ENCODE measurements at places on chromosomes 5 and 9.

DNA sequence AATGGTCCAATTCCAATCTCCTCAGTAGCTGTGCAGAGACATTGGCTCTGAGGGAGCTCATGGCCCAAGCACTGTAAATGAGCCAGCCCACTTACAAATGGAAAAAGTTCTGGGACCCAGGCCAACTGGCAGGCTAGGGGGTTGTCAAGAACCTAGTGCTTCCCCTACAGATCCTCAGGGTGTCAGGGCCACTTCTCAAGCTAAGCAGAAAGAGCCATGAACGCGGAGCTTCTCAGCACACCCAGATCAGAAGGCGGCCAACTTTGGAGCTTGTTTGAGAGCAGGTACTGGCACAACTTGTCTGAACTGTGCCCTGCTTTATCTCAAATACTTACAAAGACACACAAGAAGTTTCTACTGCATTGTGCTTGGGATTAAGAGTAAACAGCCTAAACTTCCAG is 17.5 kb downstream of the TLE1 start:
- no peak for DNase-seq

GRCh38 chr5:68011259-68011760 is 204.2 kb upstream of the PIK3R1 start:
- DNase-seq, result no peak

DNA sequence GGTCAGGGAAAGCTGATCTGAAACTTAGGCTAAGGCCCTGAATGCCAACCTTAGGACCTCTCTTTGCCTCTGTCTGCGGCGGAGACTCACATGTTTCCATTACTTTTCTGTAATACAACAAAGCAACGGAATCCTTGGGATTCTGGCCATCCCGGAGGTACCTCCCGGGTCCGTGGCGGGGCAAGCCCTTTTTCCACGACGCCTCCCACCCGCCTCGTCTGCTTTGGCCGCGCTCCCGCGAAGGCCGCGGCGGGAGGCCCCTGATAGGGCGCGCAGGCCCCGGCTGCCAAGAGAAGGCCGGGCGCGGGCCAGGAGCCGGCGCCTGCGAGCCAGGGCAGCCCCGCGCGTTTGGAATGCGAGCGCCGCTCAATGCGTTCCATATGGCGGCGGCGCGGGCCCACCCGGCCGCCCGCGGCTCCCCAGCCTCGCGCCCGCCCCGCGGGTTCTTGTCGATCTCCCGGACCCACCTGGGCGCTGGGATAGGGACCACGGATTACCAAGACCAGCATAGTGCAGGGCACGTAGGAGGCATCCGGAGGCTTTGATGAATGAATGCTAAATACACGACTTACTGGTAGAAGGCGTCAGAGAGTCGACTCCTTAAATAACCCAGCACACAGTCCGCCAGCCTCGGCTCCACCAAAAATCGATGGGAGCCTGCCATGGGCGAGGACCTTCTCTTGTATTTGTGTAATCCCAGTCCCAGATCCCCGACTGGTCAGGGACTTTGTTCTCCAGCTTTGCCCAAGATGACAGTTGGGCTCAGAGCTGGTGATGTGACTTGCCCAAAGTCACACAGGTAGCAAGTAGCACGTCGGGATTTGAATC is 17.5 kb upstream of the PHF19 start:
- no peak for DNase-seq

GRCh38 chr5:59437176-59437575 is 456.4 kb downstream of the PDE4D start:
- no peak for DNase-seq

DNA sequence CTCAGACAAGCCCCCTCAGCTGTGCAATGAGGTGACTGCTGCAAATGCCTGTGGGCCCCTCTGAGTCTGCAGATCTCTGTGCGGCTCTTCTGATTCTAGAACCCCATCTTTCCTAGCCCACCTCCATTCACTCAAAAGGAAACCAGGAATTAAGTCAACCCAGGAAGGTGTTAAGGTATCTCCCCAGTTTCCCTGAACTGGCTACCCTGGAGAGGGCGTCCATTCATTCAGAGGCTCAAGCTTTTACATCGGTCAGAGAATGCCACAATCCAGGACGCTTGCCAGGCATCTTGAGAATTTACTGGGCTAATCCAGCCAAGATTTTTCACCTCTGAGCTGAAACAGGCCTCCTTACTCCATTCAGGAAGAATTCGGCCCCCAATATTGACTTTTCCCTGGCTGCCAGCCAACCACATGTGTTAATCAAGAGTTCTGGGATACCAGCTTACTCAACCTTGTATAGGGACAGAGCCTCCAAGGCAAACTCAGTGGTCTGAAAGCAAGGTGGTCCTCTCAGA is 889 bp upstream of the ADAMTS12 start:
- DNase-seq, result peak; percentile 18

DNA sequence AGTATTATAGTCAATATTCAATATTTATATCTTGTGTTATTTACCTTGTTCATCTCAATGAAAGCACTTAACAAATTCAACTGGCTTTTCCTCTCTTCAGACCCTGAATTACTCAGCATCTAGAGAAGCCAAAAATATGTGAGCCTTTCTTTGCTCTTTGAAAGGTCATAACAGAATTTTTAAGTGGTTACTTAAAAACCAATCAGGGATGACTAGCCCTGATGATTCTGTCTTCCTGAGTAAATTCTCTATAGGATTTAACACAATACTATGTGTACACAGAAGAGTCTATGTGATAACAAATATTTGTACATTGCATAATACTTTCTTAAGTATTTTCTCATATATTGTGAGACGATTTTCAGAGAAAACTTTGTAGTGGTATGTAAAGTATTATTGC is 546.3 kb downstream of the MAT2B start:
- no peak for DNase-seq

DNA sequence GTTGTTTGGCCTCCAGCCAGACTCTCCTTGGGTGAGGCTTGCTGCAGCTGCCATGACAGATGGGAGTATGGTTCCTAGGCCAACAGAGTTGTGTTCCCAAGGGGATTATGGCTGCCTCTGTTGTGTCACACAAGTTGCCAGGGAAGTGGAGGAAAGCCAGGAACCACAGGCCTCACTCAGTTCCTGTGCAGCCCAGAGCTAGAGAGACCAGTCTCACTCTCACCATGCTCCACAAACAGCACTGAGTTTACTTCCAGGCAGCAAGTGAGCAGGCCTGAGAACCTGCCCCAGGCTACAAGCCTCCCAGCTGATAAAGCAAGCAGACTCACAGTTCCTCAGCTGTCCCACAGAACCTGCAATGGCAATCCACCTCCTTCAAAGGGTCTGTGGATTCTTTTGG is 273.6 kb upstream of the TAS2R1 start:
- peak; percentile 87 for DNase-seq

DNA sequence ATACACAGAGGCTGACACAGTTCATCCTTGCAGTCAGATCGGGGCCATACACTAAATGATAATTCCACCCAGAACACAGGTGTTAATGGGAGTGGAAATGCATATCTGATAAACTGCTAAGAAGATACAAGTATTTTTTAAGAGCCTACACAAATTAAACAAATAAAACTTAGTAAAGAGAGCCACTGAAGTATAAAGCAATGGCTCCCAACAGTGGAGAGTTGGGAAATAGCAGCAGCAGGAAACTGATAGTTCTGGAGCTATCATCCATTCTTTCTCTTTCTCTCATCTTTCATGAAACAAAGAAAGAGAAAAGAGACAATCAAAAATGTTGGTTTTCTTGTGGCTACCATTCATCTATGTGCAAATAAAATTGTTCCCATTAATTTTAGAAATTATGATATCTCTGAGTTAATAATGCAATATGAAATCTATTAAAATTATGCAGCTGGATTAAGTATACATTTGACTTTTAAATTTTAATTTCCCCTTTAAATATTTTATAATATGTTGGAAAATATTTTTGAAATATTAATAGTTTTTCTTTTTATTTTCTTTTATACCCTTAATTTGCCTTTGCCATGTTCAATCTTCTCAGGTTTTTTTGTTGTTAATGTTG is 120.8 kb downstream of the EMB start:
- no peak for DNase-seq

- no peak for DNase-seq
Observed at GRCh38 chr5:36790847-36791246, 85.7 kb upstream of the NIPBL start.

GRCh38 chr9:129454467-129455067 is 166.3 kb downstream of the C9orf50 start:
- DNase-seq, result no peak

DNA sequence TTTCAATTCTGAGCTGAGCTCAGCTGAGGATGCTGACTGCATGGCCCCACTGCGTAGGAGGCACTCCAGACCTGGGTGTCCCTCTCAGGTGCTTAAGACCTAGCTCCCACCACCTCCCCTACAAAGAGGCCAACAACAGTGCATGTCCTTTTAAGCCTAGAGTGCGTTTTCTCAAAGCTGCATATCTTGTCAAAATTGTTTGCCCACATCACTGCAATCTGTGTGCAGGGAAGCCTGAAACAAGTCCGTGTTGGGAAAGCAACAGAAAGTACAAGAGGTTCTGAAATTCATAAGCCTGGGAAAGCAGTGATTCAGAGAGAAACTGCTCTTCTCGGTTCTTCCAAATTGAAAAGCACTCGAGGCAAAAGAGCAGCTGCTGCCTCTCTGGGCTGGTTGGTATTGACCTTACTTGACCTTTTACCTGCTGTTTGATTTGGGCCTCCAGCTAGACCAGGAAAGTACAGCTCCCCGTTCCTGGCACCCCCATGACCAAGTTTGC is 238.4 kb downstream of the NR2F1-AS1 start:
- DNase-seq, result no peak

GRCh38 chr5:59840200-59840601 is 53.3 kb downstream of the PDE4D start:
- no peak for DNase-seq

DNA sequence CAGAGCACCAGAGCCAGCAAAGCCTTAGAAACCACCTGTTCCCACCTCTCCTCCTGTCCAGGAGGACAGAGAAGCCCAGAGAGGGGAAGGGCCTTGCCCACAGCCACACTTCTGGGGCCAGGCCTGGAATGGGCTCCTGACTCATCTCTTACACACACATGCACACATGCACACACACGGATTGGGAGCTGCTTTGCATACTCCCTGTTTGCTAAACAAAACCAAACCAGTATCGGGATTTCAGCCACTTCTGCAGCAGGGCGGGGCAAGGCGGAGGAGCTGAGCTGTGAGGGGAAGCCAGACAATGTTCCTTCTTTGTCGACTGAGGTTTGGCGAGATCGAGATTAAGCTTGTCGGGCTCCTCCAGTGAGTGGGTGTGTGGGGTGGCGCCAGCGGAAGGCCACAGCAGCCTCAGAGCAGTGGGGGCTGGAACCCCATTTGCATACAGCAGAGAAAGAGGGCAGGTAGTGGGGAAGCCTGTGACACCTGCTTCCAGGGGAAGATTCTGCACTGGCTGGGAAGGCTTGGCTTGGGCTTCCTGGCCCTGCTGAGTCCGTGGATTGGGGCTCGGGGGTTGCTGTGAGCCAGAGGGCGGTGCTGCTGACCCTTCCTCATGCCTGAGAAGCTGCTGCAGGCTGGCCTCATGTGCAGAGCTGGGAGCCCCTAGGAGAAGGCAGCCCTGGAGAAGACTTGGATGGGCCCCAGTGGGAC is 16.1 kb downstream of the GFI1B start:
- no peak for DNase-seq

DNA sequence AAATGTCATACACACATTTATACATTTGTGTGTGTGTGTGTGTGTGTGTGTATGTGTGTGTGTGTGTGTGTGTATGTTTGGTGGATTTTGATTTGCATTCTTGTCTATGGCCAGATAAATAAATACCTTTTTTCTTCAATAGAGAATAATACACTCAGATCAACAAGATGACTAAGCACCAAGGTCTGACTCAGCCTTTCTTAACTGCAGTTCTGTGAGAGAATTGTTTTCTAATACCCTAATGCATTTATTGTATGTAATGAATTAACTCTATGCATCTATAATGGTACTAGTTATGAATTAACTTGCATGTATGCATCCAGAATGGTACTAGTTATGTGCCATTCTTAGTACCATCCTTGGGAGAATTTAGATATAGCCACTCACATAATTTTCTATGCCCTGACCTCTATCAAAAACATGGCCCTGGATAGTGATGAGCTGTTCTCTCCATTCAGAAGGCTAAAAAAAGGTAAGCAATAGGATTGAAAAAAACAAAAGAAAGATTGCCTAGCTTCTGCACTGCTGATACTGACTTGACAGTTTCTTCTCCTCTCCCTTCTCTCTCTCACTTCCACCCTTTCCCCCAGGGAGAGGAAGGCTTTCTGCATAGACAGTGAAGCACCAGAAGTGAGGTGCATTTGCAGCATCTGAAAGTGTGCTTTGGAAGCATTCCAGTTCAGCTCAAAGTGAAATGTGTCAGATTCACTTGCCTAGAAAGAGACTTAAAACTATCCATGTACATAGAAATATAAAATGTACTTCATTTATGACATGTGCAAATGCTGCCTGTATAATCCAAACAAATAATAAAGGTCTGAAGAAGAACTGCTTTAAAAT is 55.1 kb upstream of the CCDC112 start:
- no peak for DNase-seq

DNA sequence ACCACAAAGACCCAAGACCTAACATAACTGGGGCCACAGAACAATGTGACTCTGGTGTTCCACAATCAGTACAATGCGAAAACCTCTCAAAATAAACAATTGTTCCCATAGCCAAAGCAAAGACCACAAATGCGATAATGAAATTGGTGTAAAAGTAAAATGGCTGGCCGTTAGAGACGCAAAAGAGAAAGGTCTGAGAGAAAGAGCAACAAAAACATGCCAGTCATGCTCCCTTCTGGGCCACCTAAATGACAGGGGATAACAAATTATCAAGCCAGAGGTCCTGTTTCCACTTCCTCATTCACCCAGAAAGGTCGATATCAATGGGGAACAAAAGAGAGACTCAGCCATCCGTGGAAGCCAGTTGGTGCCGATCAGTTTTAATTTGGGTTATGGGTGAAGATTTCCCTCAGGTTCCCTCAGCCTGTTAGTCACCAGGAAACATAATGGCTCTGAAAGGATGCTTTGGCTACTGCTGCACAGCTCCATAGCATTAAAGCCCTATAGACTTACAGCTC is 9.2 kb upstream of the CFAP95 start:
- DNase-seq, result no peak

- peak; percentile 13 for DNase-seq
Observed at GRCh38 chr5:91499943-91500531, 116.9 kb upstream of the ARRDC3 start.

GRCh38 chr5:73115399-73116051 is 4.8 kb upstream of the TMEM171 start:
- DNase-seq, result peak; percentile 78

- no peak for DNase-seq
Observed at GRCh38 chr5:156087577-156088110, 239.3 kb upstream of the SGCD start.

DNA sequence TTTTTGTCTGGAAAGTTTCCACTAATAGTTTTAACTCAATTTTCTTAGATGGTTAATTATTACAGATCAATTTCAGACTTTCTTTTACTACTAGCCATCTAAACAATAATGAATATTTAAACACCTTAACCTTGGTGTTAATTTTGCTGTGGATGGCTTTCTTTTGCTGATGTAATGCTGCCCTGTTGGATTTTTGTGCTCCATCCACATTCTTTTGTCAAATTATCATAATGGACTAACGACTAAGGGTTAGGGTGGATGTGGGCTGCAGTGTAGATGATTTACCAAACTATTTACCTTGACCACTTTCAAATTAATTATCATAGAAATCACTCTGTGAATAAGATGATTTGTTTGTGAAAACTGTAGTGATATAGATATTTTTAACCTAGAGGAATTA is 15.6 kb upstream of the TMEM38B start:
- DNase-seq, result no peak
